ENCODE measurements at places on chromosomes 16 and 17.
A peak's percentile ranks its signal among the peaks of the same experiment; 100 is the strongest.

- DNase-seq = peak; percentile 70
Measured at GRCh38 chr17:10197362-10197720, 1.1 kb downstream of the GAS7 start.

DNA sequence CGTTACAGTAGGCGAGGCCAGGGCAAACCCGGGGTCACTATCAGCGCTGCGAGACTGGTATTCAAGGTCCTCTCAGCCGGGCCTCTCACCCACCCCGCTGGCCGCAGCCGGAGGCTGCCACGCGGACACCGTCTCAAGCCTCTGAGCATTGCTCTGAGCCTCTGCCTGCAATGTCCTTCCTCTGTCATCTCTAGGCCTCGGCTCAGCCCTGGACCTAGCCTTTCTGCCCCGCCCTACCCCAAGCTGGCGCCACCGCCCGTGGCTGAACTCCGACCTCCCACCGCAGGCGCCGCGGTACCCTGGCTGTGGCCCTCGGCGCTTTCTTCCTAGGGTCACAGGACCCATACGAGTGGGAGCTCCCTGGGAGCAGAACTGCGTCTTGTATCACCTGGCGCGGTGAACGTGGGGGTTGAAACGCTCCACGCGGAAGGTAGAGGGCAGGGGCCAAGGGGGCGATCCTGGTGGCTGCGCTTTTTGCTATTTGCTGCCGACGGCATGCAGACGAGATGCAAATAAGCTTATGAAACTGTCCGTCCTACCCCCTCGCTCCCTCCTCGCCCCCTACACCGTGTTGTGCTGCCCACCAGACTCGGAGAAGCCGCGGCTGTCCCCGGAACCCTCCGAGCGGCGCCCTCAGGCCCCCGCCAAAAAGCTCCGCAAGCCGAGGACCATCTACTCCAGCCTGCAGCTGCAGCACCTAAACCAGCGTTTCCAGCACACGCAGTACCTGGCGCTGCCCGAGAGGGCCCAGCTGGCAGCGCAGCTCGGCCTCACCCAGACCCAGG is 3.7 kb downstream of the DLX4 start:
- no peak for DNase-seq

DNA sequence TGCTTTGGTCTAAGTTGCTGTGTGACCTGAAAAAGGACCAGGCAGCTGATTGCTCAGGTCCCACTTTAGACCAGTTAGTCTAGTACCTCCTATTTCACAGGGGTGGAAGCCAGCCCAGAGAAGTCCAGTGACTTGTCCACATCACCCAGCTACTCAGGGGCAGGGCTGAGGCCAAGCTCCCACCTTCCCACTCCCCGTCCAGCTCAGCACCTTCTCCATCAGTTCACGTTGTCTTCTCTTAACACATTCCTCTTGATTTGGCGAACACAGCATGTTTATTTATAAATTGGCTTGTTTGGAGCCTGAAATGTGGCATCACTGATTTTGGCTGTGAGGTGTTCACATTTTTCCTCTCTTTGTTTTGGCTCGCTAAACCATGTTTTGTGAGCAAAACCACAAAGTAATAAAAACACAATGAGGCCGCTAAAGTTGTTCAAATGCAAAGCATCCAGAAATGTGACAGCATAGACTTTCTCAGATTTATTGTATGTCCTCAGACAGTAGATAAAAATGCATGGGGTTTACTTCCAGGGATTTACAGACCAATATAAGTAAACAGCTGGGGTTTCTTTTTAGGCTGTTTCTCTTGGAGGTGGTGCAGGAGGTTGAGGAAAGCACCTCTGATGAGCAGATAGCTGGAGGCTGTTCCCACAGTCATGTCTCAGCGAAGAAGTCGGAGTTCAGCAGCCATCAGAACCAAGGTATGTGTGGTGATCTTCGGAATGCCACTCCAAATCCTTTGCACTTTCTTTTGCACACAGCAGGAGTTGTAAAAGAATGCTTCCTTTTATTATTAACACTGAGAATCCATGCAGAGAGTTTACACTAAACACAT is 88.4 kb downstream of the PLXDC1 start:
- DNase-seq = no peak

DNA sequence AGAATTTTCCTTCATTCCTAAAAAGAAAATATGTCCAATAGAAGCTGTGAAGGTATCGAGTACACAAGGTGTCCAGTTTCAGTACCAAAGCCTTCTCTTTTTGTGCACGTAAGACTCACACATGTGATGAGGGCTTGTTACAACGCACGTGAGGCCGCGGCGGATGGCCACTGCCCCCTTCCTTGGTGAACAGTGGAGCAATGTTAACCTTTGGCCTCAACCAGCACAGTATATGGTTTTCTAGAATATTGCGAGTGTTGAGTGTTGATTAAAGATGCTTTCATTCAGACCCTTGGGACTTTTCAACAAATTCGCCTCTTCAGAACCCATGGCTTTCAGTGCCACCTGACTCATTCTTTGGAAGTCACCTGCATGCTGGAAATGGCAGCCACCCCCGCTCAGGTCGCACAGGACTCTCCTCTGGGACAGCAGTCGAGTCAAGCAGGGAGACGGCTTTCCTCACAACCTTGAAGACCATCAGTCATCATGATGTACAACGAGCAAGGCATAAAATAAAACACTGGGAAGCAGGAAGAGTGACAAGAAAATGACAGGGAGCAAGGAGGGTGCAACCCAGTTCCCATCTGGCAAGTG is 14.5 kb downstream of the MAP1LC3B start:
- DNase-seq = no peak

DNA sequence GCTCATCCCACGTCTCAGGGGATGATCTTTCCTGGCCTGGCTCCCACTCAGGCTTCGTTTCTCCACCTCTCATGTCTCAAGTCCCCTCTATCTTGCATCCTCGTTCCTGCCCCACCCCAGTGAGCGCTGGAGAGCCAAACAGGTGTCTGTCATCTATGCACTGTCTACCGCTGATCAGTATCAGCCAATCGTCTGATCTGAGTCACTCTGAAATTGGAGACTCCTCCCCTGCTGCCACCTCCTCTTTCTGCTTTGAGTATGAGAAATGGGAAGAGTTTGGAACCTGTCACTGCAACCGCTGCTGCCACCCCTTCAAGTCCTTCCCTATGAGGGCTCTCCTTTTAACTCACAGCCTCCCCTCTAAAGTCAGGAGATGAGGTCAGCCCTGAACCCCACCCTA is 28.0 kb downstream of the FZD2 start:
- DNase-seq = no peak

DNA sequence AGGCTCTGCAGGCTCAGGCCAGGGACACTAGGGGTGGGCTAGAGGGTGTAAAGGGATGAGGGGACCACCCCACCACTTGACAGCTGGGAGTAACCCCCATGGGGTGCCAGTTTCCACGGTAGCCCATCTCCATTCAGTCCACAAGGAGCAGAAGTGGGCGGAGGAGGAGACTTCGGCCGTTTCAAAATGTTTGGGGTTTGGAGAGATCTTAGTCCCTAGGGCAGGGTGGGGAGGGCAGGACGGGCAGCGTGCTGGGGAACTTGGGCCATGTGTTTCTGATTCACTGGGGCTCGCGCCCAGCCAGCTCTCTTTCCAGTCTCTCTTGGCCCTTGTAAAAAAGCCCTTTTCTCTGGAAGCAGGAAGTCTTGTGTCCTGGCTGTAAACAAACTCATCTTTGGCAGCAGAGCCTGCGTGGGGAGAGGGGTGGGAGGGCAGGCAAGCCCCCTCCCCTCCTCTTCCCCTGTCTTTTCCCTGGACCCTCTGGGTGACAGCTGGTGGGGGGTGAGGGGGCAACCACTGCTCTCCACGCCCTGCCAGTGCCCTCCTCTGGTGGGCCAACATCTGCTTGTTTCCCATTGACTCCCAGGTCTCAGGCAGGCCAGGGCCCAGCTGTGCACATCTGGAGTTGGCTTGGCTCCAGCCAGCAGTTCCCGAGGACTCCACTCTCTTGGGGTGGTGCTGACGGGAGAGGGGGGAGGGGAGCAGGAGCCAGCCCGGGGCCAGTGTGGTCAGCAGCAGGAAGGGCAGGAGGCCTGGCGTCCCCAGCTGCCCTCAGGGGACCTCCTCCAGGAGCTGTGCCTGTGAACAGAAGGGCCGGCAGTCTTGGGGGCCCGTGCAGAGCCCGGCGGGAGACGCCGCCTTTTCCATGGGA is 8.1 kb downstream of the CYGB start:
- peak; percentile 96 for DNase-seq

- DNase-seq = no peak
Measured at GRCh38 chr16:65681406-65681805, 559.5 kb upstream of the CDH11 start.

- peak; percentile 84 for DNase-seq
Measured at GRCh38 chr16:56625140-56625942, at the start of gene MT1E. TSS of gene MT1E (plus strand) at chr16:56625781. CDS start at chr16:56625852, 71 bp downstream.

- peak; percentile 14 for DNase-seq
Measured at GRCh38 chr16:28839004-28839639, 7.0 kb downstream of the TUFM start.

DNA sequence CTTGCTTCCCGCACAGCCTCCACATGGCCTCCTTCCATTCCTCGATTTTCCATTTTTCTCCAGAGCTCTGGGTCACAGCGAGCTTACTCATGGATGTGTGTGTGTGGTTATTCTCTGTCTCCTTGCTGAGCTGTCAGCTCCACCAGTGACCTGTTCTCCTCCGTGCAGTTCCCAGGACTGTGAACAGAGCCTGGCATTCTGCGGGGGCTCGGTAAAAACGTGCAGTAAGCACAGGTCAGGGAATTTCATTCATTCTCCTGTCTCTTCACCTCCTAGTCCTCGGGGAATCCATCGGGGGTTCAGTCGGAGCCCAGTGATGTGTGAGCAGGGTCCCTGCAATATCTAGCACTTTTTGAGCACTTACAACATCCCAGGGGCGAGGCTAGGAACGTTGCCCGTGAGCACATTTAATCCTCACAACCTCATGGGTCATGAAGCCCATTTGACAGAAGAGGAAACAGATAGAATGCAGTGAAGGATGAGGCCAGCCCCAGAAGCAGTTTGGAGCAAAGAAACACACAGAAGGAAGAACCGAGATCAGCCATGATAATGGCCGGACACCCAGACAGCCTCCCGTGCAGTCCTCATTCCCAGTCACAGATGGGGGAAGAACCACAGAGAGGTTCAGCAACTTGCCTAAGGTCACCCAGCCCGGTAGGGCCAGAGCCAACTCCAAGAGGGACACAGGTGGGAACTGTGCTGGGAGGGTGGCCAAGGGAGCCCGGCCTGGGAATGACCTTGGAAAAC is 183.2 kb upstream of the GSE1 start:
- DNase-seq = no peak

- DNase-seq = no peak
Measured at GRCh38 chr17:80913928-80914821, 77.5 kb upstream of the CHMP6 start.

DNA sequence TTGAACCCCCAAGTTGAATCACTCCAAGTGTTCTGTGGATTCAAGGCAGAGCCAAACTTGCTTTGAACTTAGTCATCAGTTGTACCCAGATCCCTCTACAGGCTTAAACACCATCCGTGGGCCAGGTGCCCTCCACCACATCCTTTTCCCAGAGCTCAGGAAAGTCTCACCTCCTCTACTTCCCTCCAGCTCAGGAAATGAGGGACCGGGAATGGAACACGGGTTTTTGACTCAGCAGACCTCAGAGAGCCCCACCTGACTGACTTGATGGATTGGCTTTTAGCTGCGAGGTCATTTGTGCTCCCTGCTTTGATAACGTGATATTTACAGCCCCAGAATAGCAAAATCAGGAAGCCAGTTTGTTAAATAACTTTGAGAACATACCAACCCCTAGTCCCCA is 20.1 kb downstream of the GID4 start:
- no peak for DNase-seq

GRCh38 chr17:9645851-9646545 is 681 bp downstream of the USP43 start:
- DNase-seq = peak; percentile 11

DNA sequence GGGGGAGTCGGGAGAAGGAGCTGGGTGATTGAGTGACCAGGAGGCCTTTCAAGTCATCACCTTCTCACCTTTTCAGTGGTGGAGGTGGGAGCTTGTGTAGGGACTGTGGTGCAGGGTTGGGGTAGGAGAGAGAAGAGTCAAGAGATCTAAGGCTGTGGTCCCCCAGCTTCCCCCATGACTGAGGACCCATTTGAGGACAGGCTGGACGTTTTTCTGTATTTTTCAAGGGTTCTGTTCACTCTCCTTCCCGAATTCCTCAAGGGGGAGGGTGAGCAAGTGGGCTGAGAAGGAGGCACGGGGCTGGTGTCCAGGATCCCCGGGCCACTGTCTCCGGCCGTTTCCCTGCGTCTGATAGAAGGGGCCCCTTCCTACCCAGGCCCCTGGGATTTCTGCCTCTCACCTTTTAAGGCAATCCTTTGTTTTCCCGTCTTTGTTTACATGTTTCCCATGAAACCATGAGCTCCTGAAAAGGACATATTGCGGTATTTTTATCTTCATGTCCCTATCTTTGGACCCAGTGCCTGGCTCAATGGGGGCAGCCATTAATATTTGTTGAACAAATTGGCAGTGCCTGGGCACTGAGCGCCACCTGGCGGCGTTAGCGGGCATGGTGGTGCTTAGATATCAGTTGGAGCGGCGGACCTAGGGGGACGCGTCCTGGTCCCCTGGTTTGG is 9.2 kb upstream of the CD300A start:
- peak; percentile 82 for DNase-seq

- DNase-seq = no peak
Measured at GRCh38 chr17:66834919-66835454, at the start of gene CACNG5. TSS of gene CACNG5 (plus strand) at chr17:66835117. CDS start at chr17:66877333, 42,216 bp downstream.

DNA sequence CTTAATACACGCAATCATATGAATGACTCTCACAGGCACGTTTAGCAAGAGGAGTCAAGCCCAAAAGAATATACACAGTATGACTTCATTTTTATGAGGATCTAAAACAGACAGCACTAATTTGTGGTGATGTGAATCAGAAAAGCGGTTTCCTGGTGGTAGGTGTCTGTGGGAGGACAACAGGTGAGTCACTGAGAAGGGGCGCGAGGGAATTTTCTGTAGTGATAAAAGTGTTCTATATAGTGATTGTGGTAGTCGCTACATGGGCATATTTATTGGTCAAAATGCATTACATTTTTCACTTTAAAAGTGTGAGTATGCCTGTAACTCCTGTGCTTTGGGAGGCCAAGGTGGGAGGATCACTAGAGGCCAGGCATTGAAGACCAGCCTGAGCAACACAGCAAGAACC is 7.6 kb upstream of the TNRC6A start:
- no peak for DNase-seq

DNA sequence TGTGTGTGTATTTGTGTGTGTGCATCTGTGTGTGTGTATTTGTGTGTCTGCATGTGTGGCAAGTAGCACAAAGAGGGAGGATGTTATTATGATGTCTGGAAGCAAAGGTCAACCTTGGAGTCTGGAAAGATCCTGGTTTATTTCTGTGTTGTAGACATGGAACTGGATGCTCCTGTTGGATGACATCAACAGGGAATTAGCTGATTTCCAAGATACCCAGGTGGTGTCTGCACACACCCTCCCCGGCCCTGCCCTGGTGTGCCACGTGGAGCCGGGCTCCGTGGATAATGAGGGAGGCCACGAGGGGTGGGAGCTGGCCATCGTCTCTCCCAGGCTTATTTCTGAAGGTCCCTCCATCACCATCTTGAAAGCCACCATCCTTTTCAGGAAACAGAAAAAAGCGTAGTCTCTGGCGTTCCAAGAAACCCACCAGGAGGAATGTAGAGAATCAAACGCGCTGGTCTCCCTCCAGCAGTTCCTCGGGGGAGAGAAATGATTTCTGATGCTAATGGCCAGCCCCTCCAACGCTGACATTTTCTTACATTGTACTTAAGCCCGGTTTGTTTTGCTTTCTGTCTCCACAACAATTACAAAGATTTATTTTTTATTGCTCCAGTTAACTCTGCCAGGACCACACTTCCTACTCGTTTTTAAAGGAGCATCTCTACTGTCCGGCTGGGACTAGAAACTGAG is 93.3 kb downstream of the FOXL1 start:
- DNase-seq = no peak

GRCh38 chr16:83717814-83718213 is 90.0 kb upstream of the HSBP1 start:
- DNase-seq = peak; percentile 36

GRCh38 chr16:69243479-69243878 is 56.5 kb downstream of the SNTB2 start:
- DNase-seq = no peak
